ENCODE measurements at places on chromosomes 16 and 17. TPM values are rescaled to one million over a fixed set of nuclear protein-coding genes. Genes with fewer than 3 reads are reported as not detected.

Gene B3GNT9
- total RNA-seq, result 7.9 TPM

Gene PRSS8
- total RNA-seq, result not detected

Gene CLEC10A
- not detected for total RNA-seq

Gene NLRC5
- 156 TPM for total RNA-seq

Gene ASPA
- total RNA-seq, result not detected

Gene KRT31
- not detected for total RNA-seq

Gene SEZ6L2
- not detected for total RNA-seq

Gene ERN1
- total RNA-seq, result 22.9 TPM

Gene SLC12A3
- total RNA-seq, result not detected

Gene ADGRG3
- not detected for total RNA-seq
